ENCODE measurements at places on chromosomes 6 and 20.
A peak's percentile ranks its signal among the peaks of the same experiment; 100 is the strongest.

- DNase-seq, result no peak
These were observed 127.3 kb upstream of the RALGAPA2 start for GRCh38 chr20:20839771-20840170.

- no peak for DNase-seq
These were observed 3.0 kb upstream of the LAMA4 start for GRCh38 chr6:112257178-112257855.

DNA sequence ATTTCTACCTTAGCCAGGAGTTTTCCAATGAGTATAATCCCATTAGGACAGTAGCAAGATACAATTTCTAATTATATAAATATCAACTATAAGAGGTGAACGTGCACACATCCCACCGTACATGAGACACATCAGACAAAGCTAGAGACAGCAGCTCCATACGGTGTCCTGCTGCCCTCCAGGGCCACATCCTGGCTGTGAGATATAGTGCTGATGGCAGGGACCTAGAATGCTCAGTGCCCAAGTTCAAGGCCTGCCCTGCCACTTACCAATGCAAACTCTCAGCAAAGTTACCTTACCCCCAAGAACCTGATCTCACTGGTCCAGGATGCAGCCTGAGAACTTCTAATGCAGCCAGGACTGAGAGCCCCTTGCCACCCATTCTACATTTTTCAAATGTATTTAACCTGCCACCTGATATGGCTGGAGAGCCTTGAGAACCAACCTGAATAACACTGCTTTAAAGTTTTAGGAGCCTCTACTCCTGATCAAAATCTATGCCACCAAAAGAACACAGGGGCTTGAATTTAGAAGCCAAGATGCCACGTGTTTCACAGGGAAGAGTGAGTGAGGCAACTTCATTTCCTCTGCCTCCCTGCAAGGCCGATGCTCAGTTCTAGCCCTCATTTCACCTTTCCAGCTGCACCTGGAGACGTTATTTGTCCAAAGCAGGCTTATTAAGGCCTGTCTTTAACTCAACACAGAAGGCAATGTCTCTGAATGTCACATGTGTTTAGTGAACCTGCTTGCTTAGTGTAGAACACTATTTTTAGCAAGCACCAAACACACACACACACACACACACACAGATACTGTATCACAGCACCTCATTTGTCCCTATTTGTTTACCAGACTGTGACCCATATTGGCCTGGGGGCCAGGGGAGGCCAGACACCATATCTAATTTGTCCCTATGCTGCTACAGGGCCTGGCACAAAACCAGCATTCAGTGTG lies 6.1 kb downstream of the NFATC2 start:
- DNase-seq, result peak; percentile 84

- DNase-seq, result no peak
These were observed 54.7 kb downstream of the MOCS1 start for GRCh38 chr6:39879535-39879934.

GRCh38 chr6:36160147-36160760 lies 29.9 kb downstream of the MAPK13 start:
- DNase-seq, result no peak

GRCh38 chr6:167559675-167560479 lies 235.0 kb downstream of the TTLL2 start:
- DNase-seq, result peak; percentile 52

DNA sequence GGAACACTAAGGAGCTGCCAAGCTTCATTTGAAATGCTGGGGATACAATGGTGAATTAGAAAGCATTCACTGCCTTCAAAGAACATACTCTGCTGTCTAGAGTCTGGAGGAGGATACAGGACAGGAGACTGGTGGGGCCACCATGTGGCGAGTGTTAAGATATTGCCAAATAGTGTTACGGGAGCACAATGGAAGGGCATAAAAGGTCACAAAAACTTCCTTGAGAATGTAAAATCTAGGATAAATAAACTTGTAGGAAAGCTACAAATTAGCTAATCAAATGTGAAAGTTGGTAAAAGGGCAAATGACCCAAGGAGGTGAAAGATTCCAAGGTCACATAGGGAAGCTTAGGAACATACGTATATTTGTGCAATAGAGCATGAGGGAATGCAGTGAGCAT lies 271.7 kb downstream of the RFPL4B start:
- DNase-seq, result peak; percentile 23

- DNase-seq, result no peak
These were observed 124.4 kb downstream of the TTLL2 start for GRCh38 chr6:167449094-167449861.

DNA sequence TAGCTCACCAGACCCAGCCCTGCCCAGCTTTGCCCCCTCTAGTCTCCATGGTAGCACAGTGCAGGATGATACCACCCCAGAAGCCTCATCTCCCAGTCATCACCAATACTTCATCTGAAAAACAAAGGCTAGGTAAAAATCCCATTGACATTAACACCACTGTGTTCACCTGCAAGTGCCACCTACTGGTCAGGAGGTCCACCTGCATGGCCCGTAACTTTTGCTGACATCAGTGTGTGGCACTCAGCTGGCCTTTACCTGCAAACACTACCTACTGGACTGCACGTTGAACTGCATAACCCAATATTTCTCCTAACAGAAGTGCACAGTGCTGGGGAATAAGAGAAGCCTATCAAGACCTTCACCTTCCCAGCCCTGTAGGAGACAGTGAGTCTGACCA lies 234.7 kb upstream of the ADGRB3 start:
- no peak for DNase-seq
